ENCODE measurements at places on chromosomes 12 and 14.
A peak's percentile ranks its signal among the peaks of the same experiment; 100 is the strongest.

DNA sequence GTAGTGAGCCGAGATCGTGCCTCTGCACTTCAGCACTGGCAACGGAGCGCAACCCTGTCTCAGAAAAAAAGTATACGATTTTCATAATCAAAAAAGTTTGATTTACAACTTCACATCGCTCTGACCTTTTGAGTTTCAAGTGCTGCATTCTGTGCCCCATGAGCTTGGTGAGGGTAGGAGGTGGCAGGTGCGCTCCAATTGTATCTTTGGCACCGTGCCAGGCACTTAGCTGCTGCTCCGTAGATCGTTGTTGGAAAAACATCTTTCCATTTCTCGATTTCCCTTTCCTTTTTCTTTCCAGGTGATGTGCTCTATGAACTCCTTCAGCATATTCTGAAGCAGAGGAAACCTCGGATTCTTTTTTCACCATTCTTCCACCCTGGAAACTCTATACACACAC, 203.7 kb downstream of the ETV6 start:
- DNase-seq, result no peak

- no peak for DNase-seq
Measured at GRCh38 chr14:74942181-74942580, 13.2 kb downstream of the PGF start.

GRCh38 chr12:69396041-69396440, 36.5 kb downstream of the YEATS4 start:
- no peak for DNase-seq

- DNase-seq, result peak; percentile 34
Measured at GRCh38 chr14:74652541-74652940, 40.5 kb upstream of the LTBP2 start.

- no peak for DNase-seq
Measured at GRCh38 chr14:57199921-57200320, 68.8 kb downstream of the EXOC5 start.

DNA sequence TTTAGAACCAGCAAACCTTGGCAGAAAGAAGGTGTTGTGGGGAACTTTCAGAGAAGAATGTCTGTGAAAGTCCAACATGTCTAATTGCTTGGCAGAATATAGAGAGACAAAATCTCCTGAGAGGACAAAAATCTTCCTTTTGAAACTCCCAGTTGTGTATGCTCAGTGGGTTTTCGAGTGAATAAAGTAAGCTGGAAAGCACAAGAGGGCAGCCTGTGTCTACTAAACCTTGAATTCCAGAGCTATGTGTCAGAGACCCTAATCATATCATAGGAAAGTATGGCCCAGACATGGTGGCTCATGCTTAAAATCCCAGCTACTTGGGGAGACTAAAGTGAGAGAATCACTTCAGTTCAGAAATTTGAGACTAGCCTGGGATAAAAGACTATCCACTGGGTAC, 661.2 kb downstream of the SLC16A7 start:
- no peak for DNase-seq

GRCh38 chr14:59055006-59055405, 133.5 kb upstream of the DAAM1 start:
- DNase-seq, result no peak

DNA sequence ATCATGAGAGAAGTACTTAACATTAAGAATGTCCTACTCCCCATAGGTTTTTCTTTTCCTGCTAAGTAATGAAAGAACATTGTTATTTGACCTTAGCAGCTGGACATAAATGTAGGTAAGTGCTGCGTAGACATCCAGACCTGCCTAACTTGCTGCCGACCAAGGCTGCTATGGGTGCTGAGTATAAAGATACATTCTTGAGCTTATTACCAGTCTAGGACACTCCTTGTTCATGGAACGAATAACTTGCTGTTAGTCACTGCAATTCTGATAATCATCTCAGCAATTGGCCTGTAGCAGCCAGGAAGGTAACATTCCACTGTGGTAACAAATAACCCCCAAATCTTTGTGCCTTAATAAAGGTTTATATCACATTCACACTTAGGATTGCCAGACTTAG, 478.1 kb downstream of the VRK1 start:
- no peak for DNase-seq

DNA sequence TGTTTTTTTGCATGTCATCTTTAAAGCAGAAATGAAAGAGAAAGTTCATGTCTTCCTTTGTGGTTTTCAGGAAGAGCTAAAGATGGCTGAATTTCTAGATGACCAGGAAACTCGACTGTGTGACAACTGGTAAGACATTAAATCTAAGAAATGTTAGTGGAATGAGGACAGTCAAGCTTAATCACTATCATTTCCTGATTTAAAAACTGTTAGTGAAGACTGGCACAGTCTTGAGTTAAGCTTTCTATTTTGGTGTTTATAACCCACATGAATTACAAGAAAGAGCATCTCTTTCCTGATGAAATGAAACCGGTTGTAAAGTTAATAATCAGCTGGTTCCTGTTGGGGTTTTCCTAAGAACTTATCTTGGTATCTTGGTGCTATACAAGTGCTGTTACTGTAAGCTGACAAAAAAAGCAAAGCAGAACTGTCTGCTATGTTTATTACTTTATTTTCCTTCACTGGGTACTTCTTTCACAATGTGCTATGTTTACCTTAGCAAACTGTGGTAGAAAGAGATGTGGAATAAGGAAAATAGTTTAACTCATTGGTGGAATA, 5.2 kb downstream of the TRAFD1 start:
- DNase-seq, result no peak

DNA sequence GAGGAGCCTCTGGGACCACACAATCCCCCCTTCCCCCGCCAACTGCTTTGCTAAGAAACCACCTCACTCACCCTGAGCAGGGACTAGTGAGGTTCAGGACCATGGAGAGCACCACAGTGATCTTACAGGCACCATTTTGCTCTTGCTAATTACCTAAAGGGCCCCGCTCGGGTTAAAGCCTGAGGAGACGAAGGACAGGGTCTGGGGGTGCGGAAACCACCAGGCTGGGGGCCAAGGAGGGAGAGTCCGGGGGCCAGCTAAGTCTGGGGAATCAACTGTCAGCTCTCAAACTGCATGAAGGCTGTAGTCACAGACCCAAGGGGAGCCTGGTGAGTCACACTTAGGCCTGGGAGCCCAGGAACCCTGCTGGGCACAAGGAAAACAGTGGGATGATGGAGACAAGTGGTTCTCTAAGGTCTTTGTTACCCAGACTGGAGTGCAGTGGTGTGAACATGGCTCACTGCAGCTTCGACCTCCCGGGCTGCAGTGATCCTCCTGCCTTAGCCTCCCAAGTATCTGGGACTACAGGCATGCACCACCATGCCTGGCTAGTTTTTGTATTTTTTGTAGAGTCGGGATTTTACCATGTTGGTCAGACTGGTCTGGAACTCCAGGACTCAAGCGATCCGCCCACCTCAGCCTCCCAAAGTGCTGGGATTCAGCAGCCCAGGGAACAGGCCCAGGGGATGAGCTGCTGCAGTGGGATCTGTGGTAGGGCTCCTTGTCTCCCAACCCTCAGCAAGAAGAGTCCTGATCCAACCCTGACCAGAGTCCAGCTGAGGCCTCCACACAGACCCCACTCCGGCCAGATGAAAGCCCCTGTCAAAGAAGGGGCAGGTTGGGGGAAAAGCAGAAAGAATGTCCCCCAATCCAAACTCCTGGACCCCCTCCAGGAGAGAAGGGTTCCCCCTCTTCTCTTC, 98.8 kb downstream of the CALM1 start:
- no peak for DNase-seq

GRCh38 chr12:46185686-46186085, 83.2 kb downstream of the SLC38A1 start:
- DNase-seq, result no peak

DNA sequence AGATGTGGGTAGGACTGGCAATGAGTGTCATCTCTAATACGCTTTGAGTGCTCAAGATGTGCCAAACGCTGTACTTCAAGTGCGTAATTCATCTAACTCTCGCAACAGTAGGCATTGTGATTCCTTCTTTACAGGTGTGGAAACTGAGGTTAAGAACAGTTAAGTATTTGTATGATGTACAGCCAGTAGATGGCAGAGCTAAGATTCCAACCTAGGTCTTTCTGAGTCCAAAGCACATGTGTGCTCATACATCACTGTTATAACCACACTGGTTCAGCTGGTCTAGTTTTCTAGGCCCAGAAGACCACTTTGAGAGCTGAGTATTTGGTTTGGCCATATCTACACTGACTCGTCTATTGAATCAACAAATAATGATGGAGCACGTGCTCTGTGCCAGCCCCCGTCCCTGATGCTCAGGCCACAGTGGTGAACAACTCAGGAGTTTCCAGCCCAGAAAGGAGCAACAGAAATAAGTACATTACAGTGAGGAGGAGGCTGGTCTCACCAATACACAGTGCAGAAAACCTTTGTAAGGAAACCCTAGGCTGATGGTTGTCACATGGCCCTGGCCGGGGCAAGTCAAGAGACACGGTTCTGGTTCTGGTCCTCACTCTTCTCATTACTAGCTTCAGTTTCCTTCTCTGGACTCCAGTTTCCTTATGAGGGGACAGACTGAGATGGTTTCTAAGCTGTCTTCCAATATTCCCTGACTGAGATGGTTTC, 69.3 kb upstream of the SCN8A start:
- no peak for DNase-seq

DNA sequence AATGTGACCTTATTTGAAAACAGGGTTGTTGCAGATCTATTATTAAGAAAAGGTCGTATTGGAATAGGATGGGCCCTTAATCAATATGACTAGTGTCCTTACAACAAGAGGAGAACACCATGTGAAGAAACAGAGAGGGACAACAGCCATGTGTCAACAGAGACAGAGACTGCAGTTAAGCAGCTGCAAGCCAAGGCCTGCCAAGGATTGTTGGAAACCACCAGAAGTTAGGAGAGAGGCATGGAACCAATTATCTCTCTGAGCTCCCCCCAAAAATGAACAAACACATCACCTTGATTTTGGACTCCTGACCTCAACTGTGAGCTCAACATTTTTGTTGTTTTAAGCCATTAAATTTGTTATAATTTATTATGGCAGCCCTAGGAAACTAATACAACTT, 214.6 kb upstream of the PRKD1 start:
- DNase-seq, result no peak

DNA sequence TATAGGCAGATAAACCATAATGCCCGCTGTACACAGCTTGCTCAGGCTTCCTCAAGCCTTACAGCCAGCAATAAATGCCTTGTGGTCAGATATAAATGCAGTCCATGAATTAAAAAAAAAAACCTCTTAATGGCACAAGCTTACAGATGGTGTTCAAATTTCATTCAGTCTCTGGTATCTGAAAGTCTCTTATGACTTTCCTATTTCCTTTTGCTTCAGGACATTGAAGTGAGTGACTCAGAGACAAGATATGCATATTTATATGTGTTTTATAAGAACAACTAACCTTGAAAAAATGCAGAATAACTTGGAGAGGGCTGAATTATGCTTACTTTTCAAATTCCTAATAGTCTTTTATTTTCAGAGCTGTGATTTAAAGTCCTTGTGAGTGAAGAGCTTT, 426.9 kb upstream of the MIS18BP1 start:
- no peak for DNase-seq

GRCh38 chr12:89928467-89928866, 219.8 kb upstream of the ATP2B1 start:
- DNase-seq, result no peak

DNA sequence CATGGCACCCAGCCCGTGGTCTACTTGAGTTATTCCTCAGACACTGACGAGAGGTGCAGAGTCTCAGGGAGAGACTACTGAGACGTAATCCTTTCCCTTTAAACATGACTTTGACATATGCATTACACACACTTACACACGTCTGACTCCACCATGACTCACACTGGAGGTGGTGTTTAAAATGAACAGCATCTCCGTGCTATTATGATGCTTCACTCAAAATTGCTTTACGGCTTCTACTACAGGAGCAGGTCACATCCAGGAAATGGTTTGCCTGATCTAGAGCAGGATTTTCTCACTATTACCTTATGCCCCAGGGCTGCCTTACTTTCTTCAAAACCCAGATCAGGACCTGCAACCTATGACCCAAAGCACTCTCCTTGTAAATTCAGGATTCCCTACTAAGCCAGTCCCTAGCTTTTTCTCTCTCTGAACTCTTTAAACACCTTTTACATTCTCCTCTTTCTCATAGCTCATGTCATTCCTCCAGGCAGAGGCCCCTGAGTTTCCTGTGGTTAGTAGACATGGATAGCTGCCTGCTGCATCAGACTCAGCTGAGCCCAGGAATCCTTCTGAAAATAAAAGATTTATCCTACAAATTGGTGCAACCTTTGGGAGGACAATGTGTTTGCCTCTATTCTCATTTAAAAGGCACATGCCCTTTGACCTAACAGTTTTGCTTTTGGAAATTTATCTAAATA, 31.2 kb downstream of the TMCC3 start:
- DNase-seq, result no peak

DNA sequence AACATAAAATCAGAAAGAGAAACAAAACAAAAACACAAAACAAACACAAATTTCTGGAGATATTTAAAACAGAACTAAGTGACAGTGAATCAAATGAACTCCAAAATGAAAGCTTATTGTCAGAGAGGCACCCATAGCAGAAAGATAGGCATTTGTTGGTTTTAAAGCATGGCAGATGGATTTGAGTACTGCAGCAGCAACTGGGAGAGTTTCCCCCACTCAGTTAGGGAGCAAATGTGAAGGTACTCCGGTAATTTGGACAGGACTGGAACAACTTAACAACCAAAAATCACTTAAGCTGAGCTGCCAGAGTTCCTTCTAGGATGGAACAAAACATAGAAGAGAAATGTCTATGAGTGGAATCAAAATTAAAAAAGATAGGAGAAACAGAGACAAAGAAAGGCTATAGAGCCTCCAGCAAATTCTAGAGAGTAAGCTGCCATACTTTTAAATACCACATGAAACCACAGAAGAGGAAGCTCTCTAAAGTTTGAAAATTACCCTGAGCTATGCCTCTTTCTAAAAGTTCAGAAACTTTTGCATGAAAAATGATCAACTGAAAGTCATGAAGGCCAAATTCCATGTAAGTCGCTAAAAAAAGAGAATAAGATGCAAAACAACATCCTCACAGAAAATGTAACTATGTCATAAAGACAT, 1248.3 kb upstream of the USP15 start:
- no peak for DNase-seq

DNA sequence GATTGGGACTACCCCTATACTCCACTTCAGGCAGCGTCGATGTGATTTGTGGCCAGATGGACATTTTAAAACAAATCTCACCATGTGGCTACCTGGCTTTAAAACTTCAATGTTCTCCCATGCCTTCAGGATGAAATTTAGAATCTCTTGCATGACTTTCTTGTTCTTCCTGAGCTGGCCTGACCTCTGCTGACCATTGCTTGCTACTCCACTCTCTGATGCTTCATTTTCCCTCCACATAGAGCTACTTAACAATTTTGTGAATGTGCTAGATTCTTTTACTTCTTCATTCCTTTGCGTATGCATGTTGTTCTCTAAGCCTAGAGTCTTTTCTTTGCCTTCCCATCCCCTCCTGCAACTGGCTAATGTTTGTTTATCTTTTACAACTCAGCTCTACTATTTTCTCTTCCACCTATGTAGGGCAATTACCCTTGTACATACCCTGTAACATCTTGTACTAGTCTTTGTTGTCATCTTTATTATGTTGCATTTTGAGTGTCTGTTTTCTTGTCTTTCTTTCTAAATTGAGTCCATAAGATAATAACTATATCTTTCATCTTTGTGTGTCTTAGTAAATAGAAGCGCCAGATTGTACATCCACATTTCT, 41.2 kb downstream of the YLPM1 start:
- peak; percentile 23 for DNase-seq

GRCh38 chr14:100110816-100111215, 45.6 kb downstream of the EVL start:
- DNase-seq, result no peak

- no peak for DNase-seq
Measured at GRCh38 chr12:84692071-84692470, 220.5 kb downstream of the SLC6A15 start.

- peak; percentile 59 for DNase-seq
Measured at GRCh38 chr12:6200256-6201212, at the start of gene CD9. CD9 (plus strand) TSS chr12:6200400; CDS start chr12:6200500, 100 bp downstream.
